Fibroblast of skin of right biceps (primary cell): ENCODE measurements at places on chromosomes 12 and 14.

- peak; percentile 74 for DNase-seq
Measured at GRCh38 chr12:90280033-90280432, 571.4 kb upstream of the ATP2B1 start.

DNA sequence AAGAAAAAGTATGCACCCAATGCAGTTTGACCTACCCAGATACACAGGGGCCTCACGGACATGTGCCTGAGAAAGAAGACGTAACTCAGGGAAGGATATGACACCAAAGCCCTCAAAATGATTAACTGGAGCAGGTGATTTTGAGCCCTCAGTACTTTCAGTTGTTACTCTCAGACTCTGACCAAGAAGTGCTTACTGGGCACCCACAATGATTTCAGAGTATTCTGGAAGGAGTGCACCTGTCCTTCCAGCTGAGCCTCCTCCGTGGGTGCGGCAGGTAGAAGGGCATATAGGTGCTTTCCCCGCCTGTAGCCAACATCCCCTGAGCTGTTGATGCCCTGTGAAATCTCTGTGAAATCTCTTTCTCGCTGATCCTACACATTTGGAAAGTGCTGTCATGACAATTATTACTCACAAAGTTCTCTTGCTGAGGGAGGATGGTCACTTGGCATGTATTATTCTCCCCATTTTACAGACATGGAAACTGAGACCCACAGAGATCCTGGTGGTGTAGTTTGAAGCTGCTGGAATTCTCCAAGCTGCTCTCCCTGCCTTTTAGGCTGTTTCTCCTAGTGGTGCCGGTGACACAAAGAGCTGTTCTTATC is 154.3 kb upstream of the CCND2 start:
- DNase-seq, result no peak

DNA sequence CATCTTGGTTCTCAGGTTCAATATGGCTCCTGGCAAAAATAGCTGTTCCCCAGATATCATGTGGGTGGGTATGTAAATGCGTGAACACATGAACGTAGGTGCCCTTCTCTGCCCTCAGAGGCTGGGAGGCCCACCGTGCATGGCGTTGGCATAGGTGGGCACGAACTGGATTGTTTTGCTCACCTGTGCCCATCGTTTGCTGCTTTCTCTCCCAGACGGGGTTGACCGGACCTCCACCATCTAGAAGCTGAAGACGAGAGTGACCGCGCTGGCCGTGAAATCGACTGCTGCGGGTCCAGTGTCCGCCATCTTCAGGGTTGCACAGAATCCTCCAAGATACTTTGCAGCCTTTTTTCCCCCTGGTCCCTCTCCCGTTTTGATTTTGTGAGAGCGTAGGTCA is 113.9 kb downstream of the GCH1 start:
- DNase-seq, result no peak

DNA sequence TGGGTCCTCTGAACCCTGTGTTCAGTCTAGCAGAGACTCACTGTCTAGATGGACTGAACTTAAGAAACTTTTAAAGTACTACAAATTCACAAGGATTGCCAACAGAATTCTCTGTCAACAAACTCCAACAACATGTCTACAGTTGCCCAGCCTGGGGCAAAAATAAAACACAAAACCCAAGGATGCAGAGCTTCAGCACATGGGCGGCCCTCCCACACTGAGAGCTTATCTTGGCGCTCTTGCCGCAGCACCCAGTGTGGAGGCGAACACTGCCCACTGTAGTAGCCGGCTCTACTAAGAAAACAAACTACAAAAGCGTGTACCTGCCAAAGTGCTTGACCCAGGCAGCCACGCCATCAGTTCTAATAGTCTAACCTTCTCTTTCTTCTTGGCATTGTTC is 66.7 kb downstream of the PTPN21 start:
- DNase-seq, result no peak

GRCh38 chr12:116934908-116935705 is 24.4 kb downstream of the FBXW8 start:
- DNase-seq, result no peak

GRCh38 chr12:54054742-54055194 is 1.1 kb downstream of the HOXC4 start:
- DNase-seq, result no peak

GRCh38 chr14:92637228-92637627 is 111.2 kb downstream of the LGMN start:
- DNase-seq, result peak; percentile 56

DNA sequence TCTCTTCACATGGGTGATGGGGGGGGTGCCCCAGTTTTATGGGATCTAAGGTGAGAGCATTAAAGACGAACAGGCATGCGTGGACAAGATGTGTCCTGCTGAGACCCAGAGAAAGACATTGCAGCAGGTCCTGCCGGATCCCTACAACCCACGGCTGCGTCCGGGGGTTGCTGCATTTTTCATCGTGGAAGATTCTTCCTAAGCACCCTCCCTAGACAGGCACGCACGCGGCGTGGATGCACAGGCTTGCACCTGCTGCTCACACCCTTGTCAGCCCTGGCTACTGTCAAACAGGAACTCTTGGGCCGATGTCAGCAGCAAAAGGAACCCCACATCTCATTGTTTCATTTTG is 280.6 kb upstream of the RTL1 start:
- DNase-seq, result no peak

GRCh38 chr12:51326698-51327439 is 2.9 kb upstream of the BIN2 start:
- DNase-seq, result peak; percentile 74

DNA sequence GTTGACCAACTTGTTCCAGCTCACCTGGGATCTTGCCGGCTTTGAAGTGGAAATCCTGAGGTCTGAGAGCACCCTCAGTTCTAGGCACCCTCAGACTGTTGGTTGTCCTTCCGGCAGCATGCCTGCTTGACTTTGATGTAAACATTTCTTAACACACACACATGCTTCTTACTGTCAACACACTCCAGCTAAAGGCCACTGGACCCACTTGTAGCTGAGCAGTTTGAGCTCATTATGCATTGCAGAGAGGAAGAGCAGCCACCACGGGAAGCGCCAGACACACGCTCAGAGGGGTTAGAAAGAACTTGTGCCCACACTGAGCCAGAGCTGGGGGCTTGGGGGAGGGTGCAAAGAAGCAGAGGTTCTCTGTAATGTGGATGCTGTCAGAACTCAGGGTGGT is 55.8 kb downstream of the TNFAIP2 start:
- DNase-seq, result no peak

DNA sequence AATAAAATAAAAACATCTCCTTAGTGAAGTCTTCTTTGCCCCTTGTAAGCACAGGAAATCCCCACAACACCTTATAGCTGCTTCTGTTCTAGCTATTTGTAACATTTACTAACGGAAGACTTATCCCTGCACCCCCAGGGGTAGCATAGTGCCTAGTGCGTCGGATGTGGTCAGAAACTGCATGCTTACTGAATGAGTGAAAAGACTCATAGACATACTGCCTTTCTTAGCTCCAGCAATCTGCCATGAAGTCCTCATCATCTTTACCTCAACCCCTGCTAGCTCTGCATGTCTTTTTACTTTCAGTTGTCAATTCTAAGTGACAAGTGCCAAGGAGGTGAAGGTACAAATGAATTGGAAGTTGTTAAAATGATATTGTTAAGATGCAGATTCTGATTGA is 12.9 kb downstream of the RIOX1 start:
- DNase-seq, result peak; percentile 68

DNA sequence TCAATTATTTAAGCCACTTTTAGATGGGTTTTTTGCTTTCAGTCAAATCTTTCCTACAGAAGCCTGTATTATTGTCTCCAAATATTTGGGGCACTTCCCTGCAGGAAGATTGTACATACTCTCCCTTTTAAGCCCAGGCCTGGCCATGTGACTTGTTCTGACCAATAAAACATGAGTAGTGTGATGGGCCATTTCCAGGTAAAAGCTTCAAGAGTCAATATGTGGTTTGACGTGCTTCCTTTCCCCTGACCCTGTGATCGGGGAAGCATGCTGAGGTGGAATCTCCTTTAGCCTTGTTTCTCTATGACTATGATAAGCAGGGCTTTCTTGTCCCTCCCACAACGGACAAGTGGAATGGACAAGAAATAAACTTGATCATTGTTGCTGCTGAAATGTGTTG is 14.2 kb upstream of the NIN start:
- DNase-seq, result no peak

DNA sequence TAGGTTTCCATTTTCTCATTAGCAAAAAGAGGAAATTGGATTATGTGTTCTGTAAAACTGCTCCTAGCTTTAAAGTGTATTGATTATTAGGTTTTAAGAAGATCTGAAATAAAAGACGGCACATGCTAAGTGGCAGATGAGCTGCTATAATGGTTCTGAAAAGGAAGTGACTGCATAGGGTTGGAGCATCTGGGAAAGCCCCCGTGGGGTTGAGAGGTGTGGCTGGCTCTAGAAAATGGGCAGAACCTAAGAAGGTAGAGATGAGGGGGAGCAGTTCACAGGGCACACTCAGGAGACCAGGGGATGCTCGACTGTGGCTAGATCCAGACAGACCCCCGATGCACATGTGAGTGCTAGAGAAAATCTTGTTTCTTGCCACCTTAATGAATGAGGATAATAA is 1.9 kb downstream of the IFNG-AS1 start:
- no peak for DNase-seq

- no peak for DNase-seq
Measured at GRCh38 chr14:70162358-70162757, 26.4 kb downstream of the SLC8A3 start.

DNA sequence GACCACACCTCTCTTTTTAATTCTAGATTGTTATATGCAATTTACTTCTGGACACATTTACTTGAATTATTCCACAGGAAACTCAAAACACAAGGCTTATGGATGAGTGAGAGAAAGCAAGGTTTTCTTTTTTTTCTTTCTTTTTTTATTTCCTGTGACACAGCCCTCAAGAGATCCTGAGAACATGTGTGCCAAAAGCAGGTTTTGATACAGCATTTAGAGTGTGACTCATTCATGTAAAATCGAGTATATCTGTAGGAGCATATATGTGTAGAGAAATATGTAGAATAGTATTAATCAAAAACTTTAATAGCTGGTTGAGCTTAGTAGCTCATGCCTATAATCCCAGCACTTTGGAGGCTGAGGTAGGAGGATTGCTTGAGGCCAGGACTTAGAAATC is 4.4 kb upstream of the MAX start:
- no peak for DNase-seq

DNA sequence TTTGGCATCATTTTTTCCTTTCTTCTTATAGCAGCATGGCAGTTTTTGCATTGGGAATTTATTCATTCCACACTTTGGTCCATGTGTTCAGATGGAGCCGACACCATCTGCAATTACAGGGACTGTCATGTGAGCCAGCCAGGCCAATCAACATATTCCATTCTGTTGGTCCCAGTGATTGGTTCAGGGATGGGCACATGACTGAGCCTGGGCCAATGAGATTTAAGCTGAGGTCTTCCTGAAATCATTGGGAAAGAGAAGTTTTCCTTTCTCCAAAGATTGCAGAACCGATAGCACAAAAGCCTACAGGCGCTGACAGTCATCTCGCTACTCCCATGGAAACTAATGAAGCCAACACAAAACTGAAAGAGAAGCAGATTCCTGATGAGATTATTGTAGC is 841.5 kb upstream of the TMEM132C start:
- DNase-seq, result no peak

- no peak for DNase-seq
Measured at GRCh38 chr12:101850199-101850598, 19.4 kb upstream of the GNPTAB start.

DNA sequence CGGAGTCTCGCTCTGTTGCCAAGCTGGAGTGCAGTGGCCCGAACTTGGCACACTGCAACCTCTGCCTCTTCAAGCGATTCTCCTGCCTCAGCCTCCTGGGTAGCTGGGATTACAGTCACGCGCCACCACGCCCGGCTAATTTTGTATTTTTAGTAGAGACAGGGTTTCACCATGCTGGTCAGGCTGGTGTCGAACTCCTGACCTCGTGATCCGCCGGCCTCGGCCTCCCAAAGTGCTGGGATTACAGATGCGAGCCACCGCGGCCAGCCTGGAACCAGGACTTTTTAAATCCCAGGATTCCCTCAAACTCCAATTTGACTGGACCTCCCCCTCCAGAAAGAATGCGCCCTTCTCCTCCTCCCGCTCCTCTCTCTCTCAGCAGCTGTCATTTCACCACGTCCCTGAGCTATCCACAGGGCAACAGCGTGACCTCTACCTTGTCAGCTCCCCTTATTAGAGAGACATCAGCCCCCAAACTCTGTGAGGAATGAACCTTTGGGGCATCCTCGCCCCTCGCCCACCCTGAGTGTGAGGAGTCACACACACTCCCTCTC is 2.0 kb downstream of the ESYT1 start:
- DNase-seq, result no peak

DNA sequence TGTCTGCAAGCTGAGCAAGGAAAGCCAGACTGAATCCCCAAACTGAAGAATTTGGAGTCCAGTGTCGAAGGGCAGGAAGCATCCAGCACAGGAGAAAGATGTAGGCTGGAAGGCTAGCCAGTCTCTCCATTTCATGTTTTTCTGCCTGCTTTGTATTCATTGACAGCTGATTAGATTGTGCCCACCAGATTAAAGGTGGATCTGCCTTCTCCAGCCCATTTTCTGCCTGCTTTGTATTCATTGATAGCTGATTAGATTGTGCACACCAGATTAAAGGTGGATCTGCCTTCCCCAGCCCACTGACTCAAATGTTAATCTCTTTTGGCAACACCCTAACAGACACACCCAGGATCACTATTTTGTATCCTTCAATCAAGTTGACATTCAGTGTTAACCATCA is 85.3 kb downstream of the PLBD1 start:
- DNase-seq, result no peak

DNA sequence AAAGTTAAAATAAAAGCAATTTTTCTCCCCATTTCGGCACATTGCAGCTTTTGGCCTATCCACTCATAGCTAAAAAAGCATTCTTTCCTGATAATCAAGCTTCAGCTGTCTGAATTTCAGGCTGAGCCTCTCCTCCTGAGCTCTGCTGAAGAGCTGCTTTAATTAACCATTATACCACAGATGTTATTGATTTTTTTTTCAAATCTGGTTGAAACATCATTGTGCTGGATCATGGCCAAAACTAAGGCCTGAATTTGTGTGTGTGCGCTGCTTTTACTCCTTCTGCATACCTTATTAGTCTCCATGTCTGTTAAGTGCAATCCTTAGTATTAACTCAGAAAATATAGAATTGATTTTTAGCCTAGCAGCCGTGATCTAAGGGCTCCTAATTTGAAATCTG is 52.3 kb downstream of the MBIP start:
- DNase-seq, result no peak

- peak; percentile 35 for DNase-seq
Measured at GRCh38 chr14:38723959-38724358, 379.1 kb downstream of the SEC23A start.

- DNase-seq, result no peak
Measured at GRCh38 chr12:114726092-114726710, 42.2 kb upstream of the TBX3 start.

DNA sequence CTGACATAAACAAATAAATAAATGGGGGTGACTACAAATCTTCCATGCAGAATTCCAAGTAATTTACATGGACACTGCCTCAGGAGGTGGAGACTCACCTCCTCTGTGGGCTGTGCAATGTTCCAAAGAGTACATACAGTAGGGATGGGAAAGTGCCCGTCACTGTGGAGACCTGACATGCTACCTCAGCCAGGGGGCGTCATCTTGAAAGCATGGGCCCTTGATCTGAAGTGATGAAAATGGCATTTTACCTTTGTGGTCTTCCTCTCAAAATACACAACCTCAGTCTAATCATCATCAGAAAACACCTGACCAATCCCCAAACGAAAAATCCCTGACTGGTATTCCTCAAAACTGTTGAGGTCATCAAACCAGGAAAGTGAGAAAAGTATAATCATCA is 48.4 kb downstream of the ANAPC7 start:
- peak; percentile 33 for DNase-seq
